Cortex of kidney (tissue), 1 donor: ENCODE measurements at places on chromosomes 6 and 20.

- no peak for DNase-seq
Observed at GRCh38 chr6:150627585-150628025, 27.9 kb downstream of the PLEKHG1 start.

- no peak for DNase-seq
Observed at GRCh38 chr6:159250633-159251032, 81.4 kb downstream of the FNDC1 start.

DNA sequence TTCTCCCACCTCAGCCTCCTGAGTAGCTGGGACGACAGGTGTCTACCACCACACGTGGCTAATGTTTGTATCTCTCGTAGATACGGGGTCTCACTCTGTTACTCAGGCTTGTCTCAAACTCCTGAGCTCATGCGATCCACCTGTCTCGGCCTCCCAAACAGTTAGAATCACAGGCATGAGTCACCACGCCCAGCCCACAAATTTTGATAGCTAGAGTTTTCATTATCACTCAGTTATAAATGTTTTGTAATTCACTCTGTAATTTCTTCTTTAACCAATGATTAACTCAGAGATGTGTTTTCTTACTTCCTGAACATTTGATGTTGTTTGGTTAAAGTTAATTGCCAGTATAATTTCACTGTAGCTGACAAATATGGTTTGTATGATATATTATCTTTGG is 249.3 kb downstream of the SMOC2 start:
- no peak for DNase-seq

DNA sequence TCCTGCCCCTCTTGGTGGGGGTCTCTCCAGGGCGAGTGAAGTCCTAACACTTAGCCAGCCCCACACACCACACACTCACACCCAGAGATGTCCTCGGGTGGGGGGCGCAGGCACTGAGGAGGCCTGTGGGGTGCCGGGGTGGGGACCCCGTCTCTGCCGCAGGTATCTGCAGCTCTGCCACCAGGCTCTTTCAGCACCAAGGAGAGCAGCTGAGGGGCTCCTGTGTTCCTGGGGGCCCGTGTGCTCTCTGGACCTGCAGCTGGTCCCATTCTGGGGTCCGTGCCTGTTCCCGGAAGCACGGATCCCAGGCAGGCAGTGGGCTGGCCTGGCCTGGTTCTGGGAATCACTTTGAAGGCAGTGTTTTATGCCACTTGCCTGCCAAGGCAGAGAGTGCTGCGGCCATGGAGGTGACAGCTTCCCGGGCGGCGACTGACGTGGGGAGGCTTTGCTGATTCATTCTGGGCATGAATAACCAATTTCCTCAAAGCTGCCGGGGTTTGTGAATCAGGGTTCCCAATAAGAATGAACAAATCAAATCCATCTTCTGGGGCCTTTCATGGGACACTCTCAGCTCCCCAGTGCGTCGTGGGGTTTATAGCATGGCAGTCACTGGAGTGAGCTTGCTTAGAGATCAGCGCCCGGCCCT is 54.4 kb upstream of the SLCO4A1 start:
- DNase-seq, result no peak

DNA sequence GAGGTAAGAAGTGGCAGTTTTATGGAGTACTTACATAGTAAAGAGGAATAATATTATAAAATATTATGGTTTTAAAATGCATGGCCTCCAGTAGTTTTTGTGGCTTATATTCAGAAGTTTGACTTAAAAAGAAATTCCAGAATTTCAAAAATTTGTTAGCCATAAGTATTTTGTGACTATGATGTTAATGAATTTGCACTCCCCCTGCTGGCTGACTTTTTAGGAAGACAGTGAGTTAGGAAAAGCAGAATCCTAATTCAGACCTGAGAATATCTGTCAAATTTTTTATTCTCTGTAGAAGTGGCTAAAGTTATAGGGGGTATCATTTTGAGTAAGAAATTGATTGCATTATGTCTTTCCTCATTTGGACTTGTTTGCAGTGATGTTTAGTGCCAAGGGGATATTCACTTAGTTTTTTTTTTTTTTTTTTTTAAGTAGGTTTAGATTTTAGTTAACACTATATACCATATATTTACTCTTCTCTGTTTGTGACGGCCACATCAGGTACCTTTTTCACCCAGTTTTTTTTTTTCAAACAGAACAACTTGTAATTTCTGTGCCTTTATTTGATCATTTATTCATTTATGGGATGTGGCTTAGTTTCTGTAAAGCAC is 40.8 kb downstream of the ZFAND3 start:
- DNase-seq, result no peak

GRCh38 chr20:63094767-63095499 is 88.2 kb upstream of the BHLHE23 start:
- no peak for DNase-seq

GRCh38 chr20:54608943-54609342 is 133.6 kb downstream of the DOK5 start:
- no peak for DNase-seq

DNA sequence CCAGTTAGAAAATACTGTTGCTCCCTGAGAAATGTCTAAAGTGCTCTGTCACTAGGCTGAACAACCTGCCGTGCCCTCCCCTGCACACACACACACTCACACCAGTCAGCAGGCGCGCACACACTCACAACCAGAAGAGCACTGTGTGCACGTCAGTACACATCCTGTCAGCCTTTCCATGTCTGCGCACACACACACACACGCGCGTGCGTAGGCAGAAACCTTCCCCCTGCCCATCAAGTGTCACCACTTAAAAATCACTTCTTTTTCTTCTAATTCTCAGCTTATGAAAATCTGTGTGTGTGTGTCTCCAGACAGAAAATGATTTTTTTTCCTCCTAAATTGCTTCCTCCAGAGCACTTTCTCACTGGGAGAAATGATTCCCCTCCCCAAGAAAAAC is 100.3 kb downstream of the EDN3 start:
- DNase-seq, result no peak

- DNase-seq, result no peak
Observed at GRCh38 chr6:148888856-148889255, 142.0 kb downstream of the UST start.

GRCh38 chr20:63284083-63284440 is 8.9 kb upstream of the COL20A1 start:
- DNase-seq, result no peak

GRCh38 chr6:78489874-78490273 is 377.5 kb upstream of the IRAK1BP1 start:
- no peak for DNase-seq

- DNase-seq, result no peak
Observed at GRCh38 chr6:25944688-25945574, 14.4 kb upstream of the SLC17A2 start.

DNA sequence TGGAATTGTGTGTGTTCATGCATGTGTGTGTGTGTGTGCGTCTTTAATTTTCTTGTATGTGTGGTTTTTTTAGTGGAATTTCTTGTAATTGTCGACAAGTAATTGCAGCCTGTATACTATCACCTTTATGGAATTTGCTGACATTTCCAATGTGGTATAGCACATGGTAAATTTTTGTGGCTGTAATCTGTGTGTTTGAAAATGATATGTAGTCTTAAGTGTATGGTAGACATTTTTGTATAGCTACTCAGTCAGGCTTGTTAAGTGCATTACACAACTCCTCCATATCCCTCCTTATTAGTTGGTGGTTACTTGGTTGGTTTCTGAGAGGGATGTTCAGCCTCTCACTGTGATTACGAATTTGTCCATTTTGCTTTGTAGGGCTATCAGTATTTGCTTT is 384.5 kb upstream of the HSF2 start:
- DNase-seq, result no peak

DNA sequence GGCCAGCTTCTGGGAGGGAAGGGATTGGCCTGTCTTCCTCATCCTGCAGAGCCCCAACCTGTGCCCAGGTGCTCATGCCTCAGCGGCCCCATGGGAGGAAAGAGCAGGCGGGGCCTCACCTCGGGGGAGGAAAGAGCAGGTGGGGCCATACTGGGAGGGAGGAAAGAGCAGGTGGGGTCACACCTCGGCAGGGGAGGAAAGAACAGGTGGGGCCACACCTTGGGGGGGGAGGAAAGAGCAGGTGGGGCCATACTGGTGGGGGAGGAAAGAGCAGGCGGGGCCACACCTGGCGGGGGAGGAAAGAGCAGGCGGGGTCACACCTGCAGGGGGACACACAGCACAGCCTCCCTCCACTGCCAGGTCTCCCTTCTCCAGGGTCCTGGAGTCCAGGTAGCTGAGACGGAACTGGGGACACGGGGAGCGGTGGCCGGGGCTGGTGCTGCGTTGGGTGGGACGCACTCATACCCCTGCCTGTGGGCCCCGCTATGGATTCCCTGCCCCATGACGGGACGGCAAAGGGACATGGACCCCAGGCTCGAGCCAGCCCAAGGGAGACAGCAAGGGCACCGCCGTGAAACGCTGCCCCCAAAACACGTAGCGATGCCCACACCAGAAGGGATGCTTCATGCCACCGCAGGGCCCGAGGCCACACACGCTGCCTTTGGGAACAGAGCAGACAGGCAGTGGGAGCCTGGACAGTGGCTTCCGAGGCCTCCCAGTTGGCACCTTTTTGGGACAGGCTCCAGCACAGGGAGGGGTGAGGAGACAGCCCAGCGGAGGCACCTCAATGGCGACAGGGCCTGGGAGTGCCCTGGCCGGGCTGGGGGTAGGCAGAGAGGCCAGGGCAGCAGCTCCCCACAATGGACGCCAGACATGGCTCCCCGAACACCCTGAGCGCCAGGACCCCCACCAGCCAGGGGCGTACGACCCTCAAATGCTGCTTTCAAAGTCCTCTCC is 43.3 kb upstream of the CHRNA4 start:
- no peak for DNase-seq

GRCh38 chr6:82584856-82585255 is 221.2 kb downstream of the TPBG start:
- DNase-seq, result no peak

DNA sequence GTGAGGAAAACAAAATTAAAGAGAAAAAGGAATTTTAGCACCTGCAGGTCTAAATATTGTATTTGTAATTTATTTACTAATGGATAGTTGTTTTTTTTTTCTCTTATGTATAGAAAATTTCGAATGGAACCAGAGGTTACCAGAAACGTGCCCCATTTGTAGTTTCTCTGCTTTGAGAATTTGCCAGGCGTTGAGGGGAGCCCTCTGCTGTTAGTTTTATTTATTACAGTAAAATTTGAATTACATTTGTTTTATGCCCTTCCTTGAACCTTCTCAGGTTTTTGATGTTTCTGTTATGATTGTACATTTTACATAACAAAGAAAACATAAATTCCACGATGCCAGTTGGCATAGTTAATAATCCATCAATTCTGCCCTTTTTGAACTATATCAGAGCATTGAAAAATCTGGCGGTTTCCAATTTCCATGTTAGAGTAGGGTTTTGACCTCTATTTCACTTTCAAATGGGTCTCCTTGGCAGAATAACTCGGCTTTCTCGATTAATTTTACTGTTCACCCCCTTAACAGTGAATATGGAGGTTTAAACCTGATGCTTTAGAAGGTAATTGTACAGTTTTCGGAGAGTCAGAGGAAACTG is 35.1 kb upstream of the RFPL4B start:
- no peak for DNase-seq

DNA sequence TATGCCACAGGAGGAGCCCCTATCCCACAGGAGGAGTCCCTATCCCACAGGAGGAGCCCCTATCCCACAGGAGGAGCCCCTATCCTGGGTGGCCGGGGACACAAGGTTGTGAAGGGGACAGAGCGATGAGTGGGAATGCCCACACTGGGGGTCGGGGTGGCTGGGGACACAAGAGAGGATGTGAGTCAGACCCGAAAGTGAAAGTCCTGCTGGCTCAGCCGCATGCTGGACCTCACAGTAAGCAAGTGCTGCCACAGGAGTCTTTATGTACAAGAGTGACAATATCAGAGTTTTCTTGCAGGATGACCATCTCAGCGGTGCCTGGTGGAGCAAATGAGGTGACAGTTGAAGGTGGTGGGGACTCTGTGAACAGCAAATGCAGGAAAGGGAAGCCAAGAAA is 93.7 kb downstream of the PSMB1 start:
- DNase-seq, result no peak

GRCh38 chr6:124956018-124956417 is 6.2 kb upstream of the RNF217 start:
- no peak for DNase-seq

- DNase-seq, result no peak
Observed at GRCh38 chr6:2375443-2375842, 130.0 kb upstream of the GMDS start.

DNA sequence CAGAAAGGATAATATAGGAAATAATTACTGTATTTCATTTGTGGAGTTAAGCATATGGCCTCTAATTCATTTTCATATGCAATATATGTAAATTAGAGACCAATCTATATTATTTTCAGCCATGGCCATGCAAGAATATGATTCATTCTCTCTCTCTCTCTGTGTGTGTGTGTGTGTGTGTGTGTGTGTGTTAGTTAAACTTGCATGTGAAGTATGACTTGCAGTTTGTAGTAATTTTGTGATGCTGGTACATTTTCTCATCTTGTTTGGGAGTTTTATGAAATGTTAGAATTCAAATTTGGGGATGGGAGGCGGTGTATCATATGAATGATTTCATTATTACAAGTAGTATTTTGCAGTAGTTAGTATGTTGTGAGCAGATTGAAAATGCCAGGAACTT is 74.8 kb downstream of the JARID2 start:
- DNase-seq, result no peak

GRCh38 chr6:42404484-42404883 is 47.2 kb downstream of the TRERF1 start:
- no peak for DNase-seq

DNA sequence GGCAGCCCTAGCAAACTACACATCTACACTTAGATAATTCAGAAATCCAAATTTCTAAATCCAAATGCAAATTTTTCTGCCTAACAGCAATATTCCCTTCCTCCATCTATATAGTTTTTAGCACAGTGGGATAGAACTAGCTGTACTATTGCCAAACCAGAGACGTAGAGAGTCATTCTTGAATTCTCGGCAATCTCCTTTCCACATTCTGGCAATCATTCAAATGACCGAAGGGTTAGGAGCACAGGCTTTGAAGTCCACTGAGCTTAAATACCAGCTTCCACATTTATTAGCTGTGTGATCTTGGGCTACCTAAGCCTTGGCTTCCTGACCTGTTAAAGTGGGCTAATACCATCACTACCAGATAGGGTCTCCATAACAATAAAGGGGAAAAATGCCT is 3.1 kb upstream of the RPS12 start:
- DNase-seq, result no peak

DNA sequence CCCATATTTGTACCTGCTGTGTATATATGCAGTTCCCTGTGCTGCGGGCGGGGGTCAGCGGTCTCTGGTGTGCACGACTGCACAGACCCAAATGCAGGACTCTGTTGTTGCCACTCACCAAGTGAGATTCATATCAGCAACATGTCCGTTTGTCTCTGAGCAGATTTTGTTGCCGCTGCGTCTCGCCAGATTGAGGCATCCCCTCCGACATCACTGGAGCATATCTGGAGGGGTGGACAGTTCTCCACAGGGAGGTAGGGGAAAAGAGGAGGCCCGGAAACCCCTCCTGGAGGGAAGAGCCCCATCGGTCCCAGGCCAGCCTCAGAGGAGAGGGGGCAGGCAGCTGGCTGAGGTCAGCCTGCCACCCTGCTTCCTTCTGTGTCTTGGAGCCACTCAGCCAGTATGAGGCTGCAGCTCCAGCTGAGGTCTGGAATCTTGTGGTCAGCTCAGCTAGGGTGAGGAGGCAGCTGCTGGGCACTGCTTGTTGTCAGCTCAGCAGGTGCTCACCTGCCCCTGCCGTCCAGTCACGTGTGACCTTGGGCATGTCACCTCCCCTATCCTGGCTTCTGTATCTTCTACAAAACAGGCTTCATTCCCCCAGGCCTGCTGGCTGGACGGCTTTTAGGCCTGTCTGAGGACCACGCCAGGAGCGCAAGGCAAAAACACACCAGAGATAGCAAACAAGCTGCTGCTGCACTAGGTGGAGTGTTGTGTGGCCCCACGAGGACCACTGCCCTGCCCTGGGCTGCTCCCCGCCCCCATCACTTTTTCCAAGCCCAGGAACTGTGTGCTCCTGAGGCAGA is 47.1 kb downstream of the HNF4A start:
- no peak for DNase-seq
